ENCODE measurements at places on chromosomes 1 and 21.

DNA sequence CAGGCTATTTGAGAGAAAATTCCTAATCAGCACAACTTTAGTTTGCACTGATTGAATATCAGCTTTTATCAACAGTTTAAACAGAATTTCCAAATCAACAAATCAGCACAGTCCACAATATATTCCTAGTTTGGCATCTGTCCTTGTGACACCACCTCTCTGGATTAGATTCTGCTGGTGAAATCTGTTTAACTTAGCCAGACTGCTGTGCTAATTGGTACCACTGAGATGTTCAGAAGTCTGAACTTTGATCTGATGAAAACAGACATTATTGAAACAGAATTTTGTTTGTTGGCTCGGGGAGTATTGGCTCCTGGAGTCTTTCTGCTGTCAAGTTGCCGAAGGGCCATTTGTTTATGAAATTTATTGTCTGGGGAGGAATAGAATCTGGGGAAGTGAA is 17.0 kb upstream of the NGF start:
- no peak for DNase-seq

GRCh38 chr21:41950941-41951351 is 2.9 kb downstream of the C2CD2 start:
- no peak for DNase-seq

GRCh38 chr1:36285443-36286101 is 20.6 kb upstream of the SH3D21 start:
- DNase-seq, result peak; percentile 85

GRCh38 chr1:7287013-7287412 is 484.1 kb upstream of the VAMP3 start:
- no peak for DNase-seq

- DNase-seq, result no peak
Measured at GRCh38 chr21:23955135-23955843, 1652.0 kb downstream of the MRPL39 start.

- DNase-seq, result no peak
Measured at GRCh38 chr1:6401673-6402072, 8.1 kb upstream of the ACOT7 start.

GRCh38 chr21:15415541-15416261 is 314.1 kb upstream of the USP25 start:
- no peak for DNase-seq

GRCh38 chr1:31759298-31760023 is 4.7 kb downstream of the ADGRB2 start:
- DNase-seq, result no peak

GRCh38 chr1:227774821-227775661 is 39.8 kb downstream of the SNAP47 start:
- no peak for DNase-seq

DNA sequence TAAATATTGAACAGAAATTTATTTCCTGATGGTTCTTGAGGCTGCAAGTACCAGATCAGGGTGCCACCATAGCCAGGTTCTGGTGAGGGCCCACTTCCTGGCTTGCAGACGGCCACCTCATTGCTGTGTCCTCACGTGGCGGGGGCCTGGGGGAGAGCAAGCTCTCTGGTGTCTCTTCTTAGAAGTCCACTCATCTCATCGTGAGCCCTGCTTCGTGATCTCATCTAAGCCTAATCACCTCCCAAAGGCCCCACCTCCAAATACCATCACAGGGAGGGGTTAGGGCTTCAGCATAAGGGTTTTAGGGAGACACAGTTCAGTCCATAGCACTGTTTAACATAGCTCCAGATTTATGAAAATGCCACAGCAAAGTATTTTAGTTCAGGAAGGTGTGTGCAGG is 119.7 kb downstream of the PRDM2 start:
- no peak for DNase-seq

DNA sequence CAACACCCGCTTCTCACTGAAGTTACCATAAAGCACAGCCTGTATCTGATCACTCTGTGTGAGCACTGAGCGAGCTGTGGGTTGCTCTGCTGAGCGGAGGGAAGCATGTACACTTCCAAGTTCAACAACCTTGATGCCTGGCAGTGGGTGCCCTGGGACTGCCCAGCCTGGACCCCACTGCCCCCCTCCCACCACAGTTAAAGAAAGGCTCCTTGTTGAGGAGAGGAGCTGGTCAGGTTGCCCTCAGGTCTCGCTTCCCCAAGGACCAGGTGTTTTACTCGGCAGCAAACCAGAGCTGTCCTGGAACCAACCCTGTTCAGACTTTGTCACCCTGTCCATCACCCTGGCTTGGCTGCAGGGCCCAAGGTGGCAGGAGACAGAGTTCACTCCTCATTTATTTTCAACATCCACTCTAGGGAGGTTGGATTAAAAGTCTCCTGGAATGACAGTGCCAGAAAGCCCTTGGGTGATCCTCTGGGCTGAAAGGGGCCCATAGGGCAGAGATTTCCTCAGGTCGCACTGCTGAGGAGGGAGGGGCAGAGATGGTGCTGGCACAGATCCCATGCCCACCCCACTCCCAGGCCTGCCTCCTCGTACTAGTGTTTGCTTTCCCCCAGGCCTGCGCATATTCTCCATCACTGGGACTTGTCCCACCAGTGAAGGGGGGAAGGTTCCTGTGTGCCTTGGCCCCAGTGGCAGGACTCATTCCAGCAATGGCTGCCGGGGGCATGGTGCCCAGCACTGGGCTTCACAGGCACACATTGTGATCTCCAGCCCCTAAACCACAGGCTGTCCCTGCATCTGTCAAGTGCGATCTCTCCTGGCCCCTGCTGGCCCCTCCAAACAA is 101.7 kb downstream of the TRABD2B start:
- DNase-seq, result no peak

- DNase-seq, result no peak
Measured at GRCh38 chr1:220338759-220339158, 66.5 kb upstream of the RAB3GAP2 start.

- DNase-seq, result no peak
Measured at GRCh38 chr21:36450511-36450910, 29.4 kb downstream of the CLDN14 start.

- no peak for DNase-seq
Measured at GRCh38 chr1:216464489-216464888, 41.2 kb upstream of the USH2A start.

- DNase-seq, result no peak
Measured at GRCh38 chr1:117702654-117703053, 96.8 kb downstream of the TENT5C start.

GRCh38 chr1:241837416-241837815 is 10.6 kb upstream of the EXO1 start:
- no peak for DNase-seq

DNA sequence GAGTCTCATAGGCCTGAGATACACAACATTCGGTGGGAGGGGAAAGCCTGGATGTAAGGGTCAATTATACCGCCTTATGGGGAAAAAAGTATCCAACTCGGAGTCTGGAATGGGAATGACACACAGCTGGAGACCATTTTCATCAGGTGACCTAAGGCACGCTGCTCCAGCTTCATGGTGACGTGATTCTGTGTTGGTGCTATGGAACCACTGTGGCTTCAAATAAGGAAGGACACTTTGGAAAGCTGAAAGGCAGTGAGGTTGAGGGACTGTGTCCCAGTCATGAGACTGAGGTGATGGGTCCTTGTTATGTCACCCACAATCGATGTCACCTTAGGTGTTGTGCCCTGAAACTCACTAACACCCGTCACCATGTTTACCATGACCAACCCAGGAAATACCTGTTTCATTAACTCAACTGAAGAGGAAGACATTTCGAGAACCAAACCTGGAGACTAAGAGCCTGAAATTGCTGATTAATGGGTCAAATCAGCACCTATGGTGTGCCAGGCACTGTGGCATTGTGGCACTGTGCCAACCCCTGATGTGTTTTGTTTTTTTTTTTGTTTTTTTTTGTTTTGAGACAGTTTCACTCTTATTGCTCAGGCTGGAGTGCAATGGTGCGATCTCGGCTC is 54.5 kb downstream of the IRF2BP2 start:
- DNase-seq, result no peak

DNA sequence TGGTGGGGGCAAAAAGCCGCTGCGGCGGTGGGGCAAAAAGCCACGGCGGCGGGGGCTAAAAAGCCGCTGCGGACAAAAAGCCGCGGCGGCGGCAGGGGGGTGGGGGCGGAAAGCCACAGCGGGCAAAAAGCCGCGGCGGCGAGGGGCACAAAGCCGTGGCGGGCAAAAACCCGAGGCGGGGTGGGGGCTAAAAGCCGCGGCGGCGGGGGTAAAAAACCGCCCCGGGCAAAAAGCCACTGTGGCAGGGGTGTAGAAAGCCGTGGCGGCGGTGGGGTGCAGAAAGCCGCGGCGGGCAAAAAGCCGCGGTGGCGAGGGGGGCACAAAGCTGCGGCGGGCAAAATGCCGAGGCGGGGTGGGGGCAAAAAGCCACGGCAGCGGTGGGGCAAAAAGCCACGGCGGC is 3901.8 kb downstream of the SRGAP2C start:
- no peak for DNase-seq

DNA sequence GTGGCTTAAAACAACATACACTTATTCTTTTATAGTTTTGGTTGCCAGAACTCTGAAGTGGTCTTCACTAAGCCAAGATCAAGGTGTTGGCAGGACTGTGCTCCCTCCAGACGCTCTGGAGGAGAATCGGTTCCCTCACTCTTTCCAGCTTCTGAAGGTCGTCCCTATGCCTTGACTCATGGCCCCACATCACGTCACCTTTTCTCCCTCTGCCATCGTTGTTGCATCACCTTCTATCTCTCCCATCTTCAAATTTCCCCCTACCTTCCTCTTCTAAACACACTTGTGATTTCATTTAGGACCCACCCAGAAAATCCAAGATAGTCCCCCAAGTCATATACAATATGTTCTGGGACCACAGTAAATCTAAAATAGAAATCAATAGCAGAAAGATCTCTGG is 12.4 kb downstream of the HHIPL2 start:
- no peak for DNase-seq

GRCh38 chr21:32351428-32351827 is 41.4 kb downstream of the URB1 start:
- DNase-seq, result no peak

- DNase-seq, result no peak
Measured at GRCh38 chr1:48233666-48234485, 11.4 kb downstream of the SLC5A9 start.

- no peak for DNase-seq
Measured at GRCh38 chr21:32113486-32113885, 165.4 kb downstream of the MIS18A start.

DNA sequence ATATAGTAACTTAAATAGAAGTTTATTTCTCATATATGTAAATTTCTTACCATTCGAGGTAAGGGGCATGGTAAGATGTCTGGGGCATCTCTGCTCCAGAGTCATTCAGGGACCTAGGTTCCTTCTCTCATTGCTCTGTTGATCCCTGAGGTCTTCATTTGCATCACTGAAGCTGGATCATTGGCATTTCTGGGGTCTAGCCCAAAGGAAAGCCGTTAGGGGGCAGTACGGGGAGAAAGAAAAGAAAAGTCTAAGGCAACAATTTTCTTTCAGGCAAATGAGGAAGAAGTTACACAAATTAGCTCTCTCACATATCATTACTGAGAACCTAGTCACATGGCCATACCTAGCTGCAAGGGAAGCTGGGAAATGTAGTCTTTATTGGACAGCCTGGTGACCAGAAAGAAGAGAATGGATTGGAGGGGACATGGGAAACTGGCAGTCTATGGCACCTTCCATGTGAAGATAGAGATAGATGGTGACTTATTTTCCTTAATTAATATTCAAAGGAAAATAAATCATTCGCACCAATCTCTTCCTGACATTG is 10.2 kb upstream of the SUSD4 start:
- DNase-seq, result no peak

GRCh38 chr1:145901312-145902021 is 8.4 kb downstream of the ITGA10 start:
- DNase-seq, result no peak

GRCh38 chr1:29832471-29832870 is 596.1 kb downstream of the PTPRU start:
- no peak for DNase-seq

DNA sequence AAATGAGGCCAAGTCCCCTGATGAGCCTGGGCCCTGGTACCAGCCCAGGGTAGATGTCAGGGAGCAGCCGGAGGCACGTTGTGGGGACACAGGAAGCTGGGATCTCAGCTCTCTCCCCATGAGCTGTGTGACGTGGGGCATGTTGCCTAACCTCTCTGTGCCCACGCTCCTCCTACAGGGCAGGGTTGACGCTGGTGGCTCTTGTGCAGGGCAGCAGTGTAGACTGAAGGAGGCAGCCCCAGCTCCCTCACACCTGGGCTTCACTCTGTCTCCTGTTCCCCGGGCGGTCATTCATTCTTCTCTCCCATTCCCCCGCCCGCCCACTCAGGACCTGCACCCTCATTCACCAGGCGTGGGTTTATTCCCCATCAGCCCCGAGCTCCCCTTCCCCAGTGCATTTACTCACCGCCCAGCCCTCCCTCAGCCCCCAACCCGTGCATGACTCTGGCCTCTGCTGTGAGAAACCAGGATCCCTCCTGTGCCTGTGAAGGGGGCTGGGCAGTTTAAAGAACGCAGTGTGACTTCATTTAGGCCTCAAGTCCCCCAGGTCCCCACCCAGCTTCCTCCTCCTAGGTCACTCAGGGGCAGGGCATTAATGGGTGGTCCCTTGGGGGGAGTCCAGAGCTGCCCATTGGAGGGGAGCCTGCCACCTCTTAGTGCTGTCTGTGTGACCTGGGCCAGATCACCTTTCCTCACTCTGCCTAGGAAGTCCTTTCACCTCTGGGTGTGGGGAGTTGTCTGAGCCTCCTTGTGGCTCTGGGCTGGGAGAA is 285.7 kb downstream of the PTPRU start:
- DNase-seq, result no peak

- DNase-seq, result no peak
Measured at GRCh38 chr1:167659450-167659849, 29.4 kb downstream of the RCSD1 start.

DNA sequence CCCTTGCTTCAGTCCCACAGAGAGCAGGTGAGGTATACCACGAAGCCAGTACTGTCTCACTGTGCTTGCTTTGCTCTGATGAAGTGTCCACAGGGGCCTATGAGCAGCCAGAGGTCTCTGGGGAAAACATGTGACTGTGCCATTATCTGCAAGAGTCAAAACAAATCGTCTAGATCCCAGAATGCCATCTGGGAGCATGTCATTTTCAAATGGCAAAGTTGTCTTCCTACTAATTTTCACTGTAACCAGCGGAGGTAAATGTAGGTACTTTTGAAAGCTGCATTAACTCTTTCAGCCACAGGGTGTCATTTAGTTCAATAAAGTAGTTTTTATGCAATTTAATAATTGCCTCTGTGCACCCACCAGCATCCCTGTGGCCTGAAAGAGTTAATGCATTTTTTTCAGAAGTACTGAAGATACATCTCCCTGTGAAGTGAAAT is 173.6 kb upstream of the SGIP1 start:
- DNase-seq, result no peak
